ENCODE measurements at places on chromosomes 6 and 20. TPM values are rescaled to one million over a fixed set of nuclear protein-coding genes. Genes with fewer than 3 reads are reported as not detected.

The ZNF165 gene
- total RNA-seq: 0.80 TPM

The ITCH gene
- 24.5 TPM for total RNA-seq

The OSBPL2 gene
- 19.4 TPM for total RNA-seq

The CCN6 gene
- total RNA-seq: not detected

The COL9A3 gene
- total RNA-seq: 0.54 TPM

The POM121L2 gene
- total RNA-seq: not detected

The EMILIN3 gene
- 0.51 TPM for total RNA-seq

The TRIM31 gene
- 0.69 TPM for total RNA-seq

The GSTA2 gene
- not detected for total RNA-seq

The PACRG gene
- 0.32 TPM for total RNA-seq

The MAP7 gene
- 25.7 TPM for total RNA-seq

The SNRPB2 gene
- 158 TPM for total RNA-seq

The MRPS10 gene
- 39.3 TPM for total RNA-seq

The CLVS2 gene
- 0.15 TPM for total RNA-seq

The LY6G5C gene
- 1.8 TPM for total RNA-seq

The B3GALT4 gene
- total RNA-seq: 0.71 TPM

The SIRPG gene
- total RNA-seq: not detected

The C6orf58 gene
- total RNA-seq: 0.09 TPM

The MCCD1 gene
- not detected for total RNA-seq

The FLRT3 gene
- 2.6 TPM for total RNA-seq

The CITED2 gene
- 36.4 TPM for total RNA-seq

The CDC5L gene
- total RNA-seq: 13.4 TPM

The KCNQ5 gene
- 1.4 TPM for total RNA-seq

The RHAG gene
- not detected for total RNA-seq

The PLN gene
- not detected for total RNA-seq

The TMEM244 gene
- not detected for total RNA-seq

The OR2H1 gene
- total RNA-seq: not detected

Measured in A549 treated with dexamethasone at 1 μM for 4 hours (cell line).